ENCODE measurements at places on chromosomes 5 and 9. TPM values are rescaled to one million over a fixed set of nuclear protein-coding genes. Genes with fewer than 3 reads are reported as not detected.

Gene NUDCD2
- total RNA-seq, result 15.7 TPM

Gene PCDHB15
- 1.6 TPM for total RNA-seq

Gene TMEM171
- total RNA-seq, result 0.38 TPM

Gene PLAC8L1
- total RNA-seq, result 2.7 TPM

Gene ITGA2
- 35.9 TPM for total RNA-seq

Gene CORO2A
- 11.1 TPM for total RNA-seq

Gene SLC1A3
- total RNA-seq, result 20.9 TPM

Gene CCDC112
- 10.5 TPM for total RNA-seq

Gene TMOD1
- 0.48 TPM for total RNA-seq

Gene MELK
- total RNA-seq, result 12.3 TPM

Gene BAAT
- total RNA-seq, result 8.9 TPM

Gene C9
- total RNA-seq, result 0.07 TPM

Gene TRPM6
- 0.27 TPM for total RNA-seq

Gene TLX3
- not detected for total RNA-seq

Gene RNF224
- 0.17 TPM for total RNA-seq

Gene AGXT2
- total RNA-seq, result not detected

Gene SMU1
- total RNA-seq, result 21.5 TPM

Gene HCN1
- total RNA-seq, result 0.17 TPM

GRCh38 chr5:170289121-170289520 lies 8.5 kb downstream of the LCP2 start:
- DNase-seq, result no peak

GRCh38 chr9:69190086-69190862 lies 16.2 kb downstream of the TJP2 start:
- no peak for DNase-seq

- no peak for DNase-seq
Measured at GRCh38 chr5:112546946-112547592, 128.0 kb upstream of the EPB41L4A start.

DNA sequence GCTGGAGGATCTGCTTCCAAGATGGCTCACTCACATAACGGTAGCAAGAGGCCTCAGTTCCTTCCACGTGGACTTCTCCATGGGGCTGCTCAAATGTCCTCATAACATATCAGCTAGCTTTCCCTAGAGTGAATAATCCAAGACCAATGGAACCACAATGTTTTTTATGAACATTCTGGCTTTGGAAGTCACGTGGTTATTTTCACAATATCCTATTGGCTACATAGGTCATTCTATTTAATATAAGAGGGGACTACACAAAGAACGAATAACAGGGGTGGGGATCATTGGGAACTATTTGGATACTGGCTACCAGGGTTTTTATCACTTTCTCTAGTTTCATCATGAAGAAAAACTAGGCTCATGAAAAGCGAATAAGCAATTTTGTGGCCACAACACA lies 81.4 kb downstream of the ZNF622 start:
- no peak for DNase-seq

DNA sequence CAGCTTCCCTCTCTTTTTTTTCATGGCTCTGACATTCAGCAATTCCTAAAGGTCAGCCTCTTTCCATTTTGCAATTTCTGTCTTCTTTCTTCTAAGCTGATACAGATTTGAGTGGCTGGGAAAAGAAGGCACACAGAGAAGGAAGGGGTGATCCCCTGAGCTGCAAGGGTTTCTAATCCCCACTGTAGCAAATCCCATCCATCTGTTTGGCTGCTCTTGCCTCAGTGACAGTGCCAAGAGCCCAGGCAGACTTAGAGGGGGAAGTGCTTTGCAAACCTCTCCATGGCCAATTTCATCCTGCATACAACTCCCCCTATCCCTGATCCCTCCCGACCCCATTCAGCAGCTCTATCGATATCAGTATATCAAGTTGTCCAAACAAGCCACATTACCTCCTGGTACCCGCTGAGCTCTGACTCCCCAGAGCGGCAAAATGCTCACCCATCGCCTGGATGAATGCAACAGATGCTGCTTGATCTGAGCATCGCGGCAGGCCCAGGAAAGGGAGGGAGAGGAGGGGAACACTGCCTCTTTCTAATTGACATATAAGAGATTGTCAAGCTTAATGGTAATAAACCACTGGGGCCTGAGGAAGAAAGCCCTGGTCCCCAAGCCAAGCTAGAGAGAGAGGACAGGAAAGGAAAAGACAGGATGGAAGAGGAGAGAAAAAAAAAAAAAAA lies 268.9 kb downstream of the ASTN2 start:
- DNase-seq, result no peak

GRCh38 chr5:55702598-55703345 lies 9.4 kb downstream of the SLC38A9 start:
- DNase-seq, result no peak

GRCh38 chr9:14251154-14252071 lies 62.5 kb downstream of the NFIB start:
- peak; percentile 89 for DNase-seq

DNA sequence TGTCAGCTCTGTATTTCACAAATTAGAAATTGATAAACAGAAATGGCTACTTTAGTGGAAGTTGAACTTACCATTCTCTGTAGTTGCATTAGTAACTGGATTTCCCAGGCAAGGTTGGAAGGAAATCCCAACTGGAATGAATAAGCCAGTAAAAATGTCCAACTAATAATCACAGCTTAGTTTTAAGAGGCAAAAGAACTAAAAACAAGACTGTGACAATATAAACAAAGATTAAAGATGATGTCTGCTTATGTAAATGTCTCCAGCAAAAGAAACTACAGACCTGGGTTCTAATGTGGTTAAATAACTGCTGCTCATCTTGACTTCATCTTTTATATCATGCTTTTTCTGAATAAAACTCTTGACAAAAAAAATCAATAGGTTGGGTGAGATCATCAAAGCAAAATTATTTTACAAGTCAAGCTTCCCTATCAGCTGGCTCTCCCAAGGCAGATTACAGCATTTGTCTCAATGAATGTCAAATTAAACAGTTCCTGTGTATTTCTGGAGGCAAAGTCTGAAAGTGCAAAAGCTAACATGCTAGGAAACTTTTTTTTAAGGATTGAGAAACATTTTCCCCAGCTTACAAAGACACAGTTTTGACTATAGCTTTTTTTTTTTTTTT lies 62.3 kb upstream of the HMHB1 start:
- DNase-seq, result no peak

- DNase-seq, result peak; percentile 40
Measured at GRCh38 chr5:17184588-17184987, 32.8 kb upstream of the BASP1 start.

- DNase-seq, result no peak
Measured at GRCh38 chr5:133746834-133747233, 134.5 kb upstream of the FSTL4 start.

DNA sequence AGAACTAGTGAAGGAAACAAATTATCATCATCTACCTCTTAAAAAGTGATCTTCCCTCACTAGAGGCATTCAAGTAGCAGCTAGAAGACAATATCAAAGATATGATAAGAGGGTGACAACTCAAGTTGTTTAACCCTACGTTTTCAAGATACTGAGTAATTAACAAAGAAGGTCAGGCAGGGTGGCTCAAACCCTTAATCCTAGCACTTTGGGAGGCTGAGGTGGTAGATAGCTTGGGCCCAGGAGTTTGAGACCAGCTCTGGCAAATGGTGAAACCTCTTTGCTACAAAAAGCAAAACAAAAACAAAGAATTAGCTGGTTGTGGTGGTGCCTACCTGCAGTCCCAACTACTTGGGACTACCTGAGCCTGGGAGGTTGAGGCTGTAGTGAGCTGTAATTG lies 408.2 kb upstream of the TUSC1 start:
- DNase-seq, result no peak

GRCh38 chr5:61910771-61911170 lies 395.2 kb upstream of the KIF2A start:
- DNase-seq, result no peak

DNA sequence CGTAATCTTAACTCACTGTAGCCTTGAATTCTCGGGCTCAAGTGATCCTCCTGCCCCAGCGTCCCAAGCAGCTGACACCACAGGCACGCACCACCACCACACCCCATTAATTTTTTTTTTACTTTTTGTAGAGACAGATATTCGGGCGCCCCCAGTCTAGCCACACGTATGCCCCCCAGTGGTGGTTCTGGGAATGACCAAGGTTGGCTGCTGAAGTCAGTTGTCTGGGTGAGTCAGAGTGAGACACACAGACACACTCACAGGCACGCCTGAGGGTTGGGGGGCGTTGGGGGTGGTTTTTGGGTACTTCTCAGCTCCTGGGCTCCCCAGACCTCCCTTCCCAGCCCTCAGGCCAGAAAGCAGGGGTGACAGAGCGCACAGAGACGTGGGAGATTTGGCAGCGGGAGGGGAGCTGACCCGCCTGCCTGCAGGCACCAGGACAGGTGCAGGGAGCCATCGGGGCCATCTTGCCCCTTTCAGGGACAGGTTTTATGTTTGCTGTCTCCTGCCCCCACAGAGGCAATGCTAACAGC lies 4.2 kb upstream of the ENTPD8 start:
- peak; percentile 47 for DNase-seq

- no peak for DNase-seq
Measured at GRCh38 chr5:102660111-102660510, 95.0 kb upstream of the PAM start.

GRCh38 chr9:7243838-7244237 lies 486.1 kb downstream of the KDM4C start:
- no peak for DNase-seq

- peak; percentile 73 for DNase-seq
Measured at GRCh38 chr9:127572961-127573721, 38.9 kb upstream of the STXBP1 start.

GRCh38 chr5:34685485-34686165 lies 29.5 kb downstream of the RAI14 start:
- peak; percentile 77 for DNase-seq

DNA sequence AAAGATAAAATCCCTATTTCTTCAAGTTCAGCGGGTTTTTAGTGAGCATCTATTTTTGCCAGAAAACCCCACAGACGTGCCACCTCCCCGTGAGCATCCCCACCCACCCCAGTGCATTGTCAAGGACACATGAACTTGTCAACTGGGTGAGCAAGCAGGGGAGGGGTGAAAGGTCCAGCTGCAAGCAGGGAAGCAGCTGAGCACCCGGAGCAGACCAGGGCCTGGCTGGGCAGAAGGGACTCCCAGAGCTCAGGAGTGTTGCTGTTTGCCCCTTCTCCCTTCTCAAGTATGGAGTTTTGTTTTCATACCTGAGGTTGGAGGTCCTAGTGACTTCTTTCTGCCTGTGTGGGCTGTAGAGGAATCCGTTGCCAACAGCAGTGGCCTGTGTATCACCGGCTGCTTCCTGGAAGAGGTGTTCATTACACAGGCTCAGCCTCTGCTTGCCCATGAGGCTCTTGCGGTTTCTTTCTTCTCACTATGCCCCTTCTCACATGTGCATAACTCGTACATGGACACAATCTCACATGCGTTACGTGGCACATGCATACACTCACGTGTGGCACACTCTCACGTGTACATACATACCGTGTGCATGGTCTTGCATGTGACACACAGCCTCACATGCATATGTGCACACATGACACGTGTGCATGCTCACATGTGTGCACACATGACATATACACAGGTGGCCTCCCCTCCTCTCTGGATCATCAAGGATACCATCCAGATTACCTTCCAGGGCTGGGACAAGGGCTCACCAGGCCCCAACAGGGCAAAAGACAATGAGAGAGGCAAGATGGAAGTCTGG lies 126.7 kb downstream of the MVB12B start:
- no peak for DNase-seq

DNA sequence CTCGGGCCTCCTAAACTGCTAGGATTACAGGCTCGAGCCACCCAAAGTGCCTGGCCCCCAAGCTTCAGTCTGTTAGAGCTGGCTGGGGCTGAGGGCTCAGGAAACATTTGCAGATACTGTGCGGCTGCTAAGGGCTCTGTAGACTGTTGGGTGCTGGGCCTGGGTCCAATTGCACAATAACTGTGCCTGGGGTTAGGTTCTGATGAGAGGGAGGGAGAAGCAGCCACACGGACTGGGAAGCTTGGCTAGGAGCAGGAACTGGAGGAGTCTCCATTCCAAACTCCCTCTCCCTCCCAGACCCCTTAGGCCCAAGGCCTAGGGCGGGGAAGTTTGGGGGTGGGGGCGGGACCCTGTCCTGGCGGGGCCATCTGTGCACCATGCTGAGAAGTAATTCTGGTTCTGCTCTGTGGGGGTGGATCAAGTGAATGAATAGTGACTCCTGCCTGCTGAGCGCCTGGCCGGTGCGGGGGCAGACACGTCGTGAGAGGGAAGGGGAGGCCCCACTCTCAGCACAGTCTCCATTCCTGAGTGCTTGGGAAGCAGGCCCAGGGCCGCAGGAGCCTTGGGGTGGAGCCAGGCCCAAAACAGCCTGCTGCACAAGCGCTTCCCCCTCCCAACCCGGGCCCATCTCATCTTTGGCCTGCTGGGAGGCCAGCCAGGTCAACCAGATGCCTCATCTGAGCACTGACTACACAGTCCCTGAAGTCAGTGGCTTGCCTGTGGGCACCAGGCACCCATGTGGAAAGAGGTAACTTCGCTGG lies 1.5 kb downstream of the ASS1 start:
- peak; percentile 85 for DNase-seq
